ENCODE measurements at places on chromosomes 1 and 21.
A peak's percentile ranks its signal among the peaks of the same experiment; 100 is the strongest.

DNA sequence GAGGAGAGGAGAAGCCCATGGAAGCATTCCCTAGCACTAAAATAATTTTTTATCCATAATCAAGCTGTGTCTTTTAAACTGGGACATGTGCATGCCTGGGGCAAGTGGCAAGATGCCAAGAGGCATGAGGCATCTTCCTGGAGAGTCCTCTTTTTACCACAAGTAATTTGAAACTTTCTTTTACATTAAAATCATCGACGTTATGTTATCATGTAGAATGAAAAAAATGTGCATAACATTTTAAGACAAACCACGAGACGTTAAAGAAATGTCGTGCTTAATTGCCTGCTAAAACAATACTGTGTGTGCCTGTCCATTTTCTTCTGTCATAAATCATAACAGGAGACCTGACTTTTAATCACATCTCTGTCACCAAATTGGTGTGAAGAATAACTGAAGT lies 1.5 kb downstream of the STYXL2 start:
- DNase-seq: no peak

GRCh38 chr1:50350421-50350820 lies 72.8 kb downstream of the DMRTA2 start:
- no peak for DNase-seq

DNA sequence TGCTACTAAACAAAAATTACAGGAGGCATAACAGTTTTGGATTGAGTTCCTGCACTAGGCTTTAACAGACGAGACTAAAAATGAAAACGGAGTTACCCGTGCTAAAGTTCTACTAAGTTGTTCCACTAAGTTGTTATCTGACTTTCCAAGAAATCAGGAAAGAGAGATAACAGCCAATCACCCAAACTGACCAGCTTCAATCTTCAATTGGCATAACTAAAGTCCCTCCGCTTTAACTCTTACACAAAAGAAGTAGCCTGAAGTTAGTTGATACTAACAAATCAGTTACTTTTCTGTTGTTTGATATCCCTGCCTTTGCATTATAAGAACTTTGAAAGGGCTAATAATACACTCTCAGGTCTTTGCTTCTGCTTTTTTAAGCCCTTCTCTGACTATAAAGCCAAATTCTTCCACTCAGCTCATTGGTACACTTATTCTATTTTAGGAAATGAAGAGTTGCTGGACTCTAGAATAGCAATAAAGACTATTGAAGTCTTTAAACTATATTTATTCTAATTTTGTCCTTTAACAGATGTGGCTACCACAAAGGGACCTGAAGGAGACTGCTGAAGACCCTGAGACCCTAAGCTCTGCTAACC lies 61.3 kb downstream of the TESK2 start:
- no peak for DNase-seq

- DNase-seq: no peak
These were observed 56.7 kb downstream of the MRPL39 start for GRCh38 chr21:25550352-25551120.

DNA sequence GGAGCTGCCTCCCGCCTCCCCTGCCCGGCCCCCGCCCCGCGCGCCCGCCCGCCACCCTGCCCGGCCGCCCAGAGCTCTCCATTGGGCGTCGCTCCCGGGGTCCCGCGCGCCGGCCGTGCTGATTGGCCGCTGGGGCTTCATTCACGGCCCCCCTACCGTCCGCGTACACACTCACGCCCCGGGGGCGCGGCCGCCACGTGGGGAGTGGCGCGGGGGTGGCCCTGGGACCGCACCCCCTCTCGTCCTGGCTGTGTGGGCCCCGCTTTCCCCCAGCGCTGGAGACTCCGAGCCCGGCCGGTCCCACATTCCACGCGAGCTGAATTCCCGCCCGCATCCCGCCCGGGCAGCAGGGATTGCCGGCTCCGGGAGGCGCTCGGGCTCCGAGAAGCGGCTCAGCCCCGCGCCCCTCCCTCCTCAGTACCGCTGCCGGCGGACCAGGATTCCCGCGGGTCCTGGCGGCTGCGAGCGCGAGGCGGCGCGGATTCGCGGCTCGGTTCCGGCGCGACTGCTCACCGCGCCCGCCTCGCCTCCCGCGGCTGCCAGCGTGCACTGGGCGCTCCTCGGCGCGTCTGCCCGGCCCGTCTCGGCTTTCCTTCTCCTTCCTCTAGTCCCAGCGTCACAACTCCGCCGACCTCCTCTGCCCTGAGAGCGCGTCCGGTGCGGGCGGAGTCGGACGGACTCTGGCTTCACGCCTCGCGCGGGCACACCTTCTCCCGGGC lies 450 bp upstream of the POU3F1 start:
- DNase-seq: peak; percentile 53

DNA sequence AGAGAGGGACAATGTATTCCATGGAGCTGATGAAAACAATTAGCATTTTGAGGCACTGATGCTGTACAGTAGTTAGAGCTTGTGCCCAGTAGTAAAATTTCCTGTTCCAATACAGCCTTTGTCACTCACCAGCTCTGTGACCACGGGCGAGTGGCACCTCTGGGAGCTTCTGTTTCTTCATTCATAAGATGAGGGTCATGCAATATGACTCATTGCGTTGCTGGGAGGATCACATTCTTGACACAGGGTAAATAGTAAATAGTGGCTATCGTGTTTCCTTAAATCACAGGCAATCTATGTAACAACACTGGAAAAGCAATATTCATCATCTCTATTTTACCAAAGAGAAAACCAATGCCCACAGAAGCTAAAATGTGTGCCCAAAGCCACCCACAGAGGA lies 4.5 kb upstream of the LRRC52 start:
- DNase-seq: no peak

GRCh38 chr1:34736692-34737091 lies 18.2 kb upstream of the GJB5 start:
- no peak for DNase-seq

- DNase-seq: no peak
These were observed 923.4 kb downstream of the NCAM2 start for GRCh38 chr21:21921410-21922232.

GRCh38 chr21:46581780-46582307 lies 23.0 kb downstream of the S100B start:
- no peak for DNase-seq

DNA sequence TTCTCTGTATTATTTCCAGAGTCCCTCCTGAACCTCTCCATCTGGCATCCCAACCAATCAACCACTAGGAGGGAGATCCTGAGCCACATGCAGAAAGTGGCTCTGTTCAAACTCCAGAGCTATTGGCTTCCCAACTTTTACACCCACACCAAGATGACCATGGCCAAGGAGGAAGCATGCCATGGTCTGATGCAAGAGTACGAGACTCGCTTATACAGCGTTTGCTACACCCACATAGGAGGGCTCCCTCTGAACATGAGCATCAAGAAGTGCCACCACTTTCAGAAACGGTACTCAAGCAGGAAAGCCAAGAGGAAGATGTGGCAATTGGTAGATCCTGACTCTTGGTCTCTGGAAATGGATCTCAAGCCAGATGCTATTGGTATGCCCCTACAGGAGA lies 23.6 kb downstream of the RGSL1 start:
- no peak for DNase-seq

DNA sequence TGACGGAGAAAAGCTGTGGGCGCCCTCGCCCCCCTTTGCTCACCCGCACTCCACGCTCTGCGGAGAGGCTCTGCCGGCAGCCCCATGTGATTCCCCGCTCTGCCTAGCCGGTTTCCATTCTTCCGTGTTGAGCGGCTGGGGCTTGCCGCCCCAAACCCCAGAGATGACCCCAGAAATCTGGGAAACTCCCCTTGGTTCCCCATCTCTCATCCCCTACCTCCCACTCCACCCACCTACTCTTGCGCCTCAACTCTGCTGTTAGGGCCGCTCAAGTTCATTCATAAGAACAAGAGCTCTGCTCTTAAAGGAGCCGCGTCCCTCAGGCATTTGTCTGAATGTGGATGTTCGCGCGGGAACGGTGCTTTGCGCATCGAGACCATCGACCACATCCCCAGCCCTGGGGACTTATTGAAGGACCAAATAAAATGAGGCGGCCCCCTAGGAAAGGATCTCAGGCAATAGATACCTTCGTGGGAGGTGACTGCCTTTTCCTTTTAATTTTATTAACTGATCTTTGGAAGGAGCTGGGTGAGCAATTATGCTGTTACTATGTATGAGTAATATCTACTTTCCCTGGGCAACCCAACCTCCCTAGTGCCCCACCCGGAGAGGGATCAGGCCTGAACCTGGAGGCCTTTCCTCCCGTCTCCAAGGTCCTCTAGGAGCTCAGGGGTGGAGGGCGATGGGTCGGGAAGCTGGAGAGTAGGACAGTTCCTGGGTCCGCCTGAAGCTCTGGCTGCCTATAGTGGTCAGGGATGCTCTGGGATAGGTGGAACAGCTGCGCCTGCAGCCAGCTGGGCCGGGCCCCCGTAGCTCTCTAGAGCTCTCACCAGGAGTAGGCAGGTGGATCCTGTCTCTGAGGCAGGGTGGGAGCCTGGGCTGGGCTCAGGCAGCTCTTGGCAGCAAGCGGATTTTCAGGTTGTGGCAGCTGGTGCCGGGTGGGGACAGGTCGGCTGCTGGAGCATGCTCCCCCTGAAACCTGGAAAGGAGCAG lies 898 bp downstream of the MFSD2A start:
- peak; percentile 14 for DNase-seq

- no peak for DNase-seq
These were observed 186.7 kb upstream of the NFIA start for GRCh38 chr1:60895701-60896100.

DNA sequence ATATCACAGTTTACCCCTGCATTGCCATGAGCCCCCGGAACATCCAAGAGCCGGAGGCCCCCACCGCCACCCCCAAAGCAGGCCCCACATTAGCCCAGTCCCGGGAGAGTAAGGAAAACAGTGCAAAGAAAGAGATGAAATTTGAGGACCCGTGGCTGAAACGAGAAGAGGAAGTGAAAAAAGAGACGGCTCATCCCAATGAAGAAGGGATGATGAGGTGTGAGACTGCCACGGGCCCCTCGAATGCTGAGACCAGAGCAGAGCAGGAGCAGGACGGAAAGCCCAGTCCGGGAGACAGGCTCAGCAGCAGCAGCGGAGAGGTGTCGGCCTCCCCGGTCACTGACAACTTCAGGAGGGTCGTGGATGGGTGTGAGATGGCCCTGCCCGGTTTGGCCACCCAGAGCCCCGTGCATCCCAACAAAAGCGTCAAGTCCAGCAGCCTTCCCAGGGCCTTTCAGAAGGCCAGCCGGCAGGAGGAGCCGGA lies 532.4 kb downstream of the KIF26B start:
- DNase-seq: no peak

GRCh38 chr1:19325368-19325957 lies 13.3 kb downstream of the SLC66A1 start:
- no peak for DNase-seq

- no peak for DNase-seq
These were observed 566.8 kb upstream of the B3GALT2 start for GRCh38 chr1:193753038-193753756.

DNA sequence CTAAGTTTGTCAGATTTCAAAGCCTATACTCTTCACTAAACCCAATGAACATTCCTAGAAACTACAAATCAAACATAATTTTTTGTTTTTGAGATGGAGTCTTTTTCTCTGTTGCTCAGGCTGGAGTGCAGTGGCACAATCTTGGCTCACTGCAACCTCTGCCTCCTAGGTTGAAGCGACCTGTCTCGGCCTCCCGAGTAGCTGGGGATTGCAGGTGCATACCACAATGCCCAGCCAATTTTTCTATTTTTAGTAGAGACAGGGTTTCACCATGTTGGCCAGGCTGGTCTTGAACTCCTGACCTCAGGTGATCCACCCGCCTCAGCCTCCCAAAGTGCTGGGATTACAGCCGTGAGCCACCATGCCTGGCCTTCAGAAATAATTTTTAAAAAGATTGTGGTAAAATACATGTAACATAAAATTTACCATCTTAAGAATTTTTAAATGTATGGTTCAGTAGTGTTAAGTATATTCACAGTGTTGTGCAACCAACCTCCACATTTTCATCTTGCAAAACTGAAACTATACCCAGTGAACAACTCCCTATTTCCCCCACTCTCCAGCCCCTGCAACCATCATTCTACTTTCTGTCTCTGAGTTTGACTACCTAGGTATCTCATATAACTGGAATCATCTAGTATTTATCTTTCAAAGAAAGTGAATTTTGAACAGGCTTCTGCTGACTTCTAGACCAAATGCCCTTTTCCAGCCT lies 2.7 kb upstream of the CFAP141 start:
- DNase-seq: no peak

DNA sequence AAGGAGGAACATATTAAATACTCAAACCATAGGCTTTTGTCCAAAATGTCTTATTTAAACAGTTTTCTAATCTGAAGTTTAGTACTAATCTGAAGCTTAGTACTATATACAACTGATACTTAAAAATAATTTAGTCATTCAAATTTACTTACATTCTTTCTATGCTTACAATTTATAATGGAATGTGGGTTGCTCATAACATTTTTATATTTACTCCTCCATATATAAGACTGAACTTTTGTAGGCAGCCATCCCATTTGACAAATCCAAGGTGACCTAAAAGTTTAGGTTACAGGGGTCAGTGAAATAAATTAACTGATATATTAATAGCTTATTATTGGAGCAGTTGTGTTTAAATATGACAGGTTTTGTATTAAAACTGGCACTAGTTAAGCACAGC lies 570.6 kb downstream of the DPYD start:
- DNase-seq: no peak

- DNase-seq: no peak
These were observed at the start of gene TBX15 for GRCh38 chr1:118988186-118989005. Gene TBX15 (minus strand): TSS chr1:118988343. CDS start chr1:118987795, 548 bp downstream.

GRCh38 chr1:29549001-29549400 lies 312.7 kb downstream of the PTPRU start:
- no peak for DNase-seq

DNA sequence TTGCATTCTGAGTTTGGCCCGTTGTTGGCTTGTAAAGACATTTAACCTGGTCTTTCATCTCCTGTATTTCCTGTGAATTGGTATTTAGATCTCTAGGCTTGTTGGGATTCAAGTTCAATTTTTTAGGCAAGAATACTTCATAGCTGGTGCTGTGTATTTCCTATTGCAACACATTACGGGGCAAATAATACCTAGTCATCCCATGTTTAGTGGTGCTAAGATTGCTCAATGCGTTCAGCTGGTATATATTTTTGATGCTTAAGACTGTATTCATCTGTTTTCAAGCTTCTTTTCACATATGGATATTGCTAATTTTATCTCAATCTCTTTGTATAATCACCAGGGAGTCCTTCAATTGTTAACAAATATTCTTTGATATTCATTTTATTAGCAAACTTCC lies 87.5 kb upstream of the ZBTB18 start:
- DNase-seq: no peak

DNA sequence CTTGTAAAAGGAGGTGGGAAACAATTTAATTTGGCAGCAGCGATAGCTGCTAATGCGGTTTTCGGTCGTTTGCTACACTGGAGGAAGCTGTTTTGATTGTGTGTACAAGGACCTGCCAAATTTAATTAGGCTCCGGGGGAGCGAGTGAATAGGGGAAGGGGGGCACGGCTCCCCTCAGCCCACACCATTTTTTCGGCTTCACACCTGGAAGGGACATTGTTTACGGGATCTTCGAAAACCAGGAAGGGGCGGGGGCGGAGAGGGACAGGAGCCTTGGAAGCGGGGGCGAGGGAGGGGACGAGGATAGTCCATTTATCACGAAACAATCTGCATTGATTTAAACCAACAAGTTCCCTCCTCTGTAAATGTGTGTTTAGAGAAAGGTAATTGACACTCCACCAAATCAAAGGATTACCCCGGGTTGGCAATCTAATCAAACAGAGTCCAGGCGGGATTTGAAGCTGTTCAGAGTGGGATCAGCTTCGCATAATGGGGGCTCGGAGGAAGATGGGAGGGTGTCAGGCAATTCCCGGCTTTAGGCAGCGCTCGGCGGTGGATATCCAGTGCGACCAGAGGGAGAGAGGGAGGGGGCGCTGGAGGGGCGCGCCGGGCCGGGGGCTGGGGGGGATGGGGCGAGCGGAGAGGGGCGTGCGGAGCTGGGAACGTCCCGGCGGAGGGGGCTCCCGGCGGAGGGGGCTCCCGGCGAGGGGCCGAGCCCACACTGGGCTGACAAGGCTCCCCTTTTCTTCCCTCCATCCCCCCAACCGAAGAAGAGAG lies 9.8 kb downstream of the PAX7 start:
- DNase-seq: no peak
